Inflammatory macrophage treated with lipopolysaccharide for 4 hours (primary cell): ENCODE measurements at places on chromosomes 3 and 15.

DNA sequence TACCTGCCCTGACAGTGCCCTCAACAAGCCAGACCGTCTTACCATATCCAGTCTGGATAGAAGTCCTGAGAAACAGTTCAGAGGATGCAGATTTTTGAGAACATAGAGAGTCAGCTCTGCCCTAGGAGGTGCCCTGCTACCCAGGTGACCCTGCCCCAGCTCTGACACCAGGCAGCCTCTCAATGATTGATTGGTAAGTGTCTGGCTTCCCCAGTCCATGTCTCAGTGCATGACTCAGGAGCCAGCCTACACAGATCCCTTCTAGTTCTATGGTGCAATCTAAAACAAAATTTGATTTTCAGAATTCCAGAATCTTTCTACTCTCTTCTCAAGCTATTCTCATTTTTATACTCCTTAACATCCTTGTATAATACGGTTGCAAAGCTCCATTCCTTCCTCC is 292.1 kb downstream of the VPS13C start:
- DNase-seq, result no peak

GRCh38 chr3:159244933-159245332 is 443.1 kb downstream of the MFSD1 start:
- DNase-seq, result no peak

- no peak for DNase-seq
Observed at GRCh38 chr3:151611419-151611818, 122.3 kb upstream of the AADACL2 start.

DNA sequence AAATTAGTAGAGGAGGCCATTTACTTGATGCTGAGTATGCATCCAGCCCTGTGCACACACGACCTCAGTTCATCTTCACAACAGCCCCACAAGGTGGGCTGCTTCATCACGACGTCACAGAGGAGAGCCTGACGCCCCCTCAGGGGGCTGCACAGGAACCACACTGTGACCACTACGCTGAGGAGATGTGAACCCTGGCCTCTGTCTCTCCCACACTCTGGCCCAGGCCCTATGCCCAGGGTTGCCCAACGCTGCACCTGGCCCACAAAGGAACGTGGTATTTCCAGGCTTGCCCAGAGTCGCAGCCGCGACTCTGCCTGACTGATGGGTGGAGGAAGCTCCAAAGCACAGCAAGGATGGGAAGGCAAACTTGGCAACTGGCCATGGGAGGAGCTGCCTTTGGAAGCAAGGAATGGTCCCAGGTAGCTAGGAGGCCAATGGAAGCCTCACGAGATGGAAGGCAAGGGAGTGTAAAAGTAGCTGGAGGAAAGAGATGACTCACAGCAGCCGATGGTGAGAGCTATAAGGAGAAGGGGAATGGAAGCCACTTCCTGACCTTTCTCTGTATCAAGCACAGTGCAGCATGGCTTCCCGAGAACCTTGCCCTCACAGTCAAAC is 226.0 kb downstream of the KLF13 start:
- DNase-seq, result no peak

- no peak for DNase-seq
Observed at GRCh38 chr15:101020945-101021344, 101.8 kb downstream of the LRRK1 start.

DNA sequence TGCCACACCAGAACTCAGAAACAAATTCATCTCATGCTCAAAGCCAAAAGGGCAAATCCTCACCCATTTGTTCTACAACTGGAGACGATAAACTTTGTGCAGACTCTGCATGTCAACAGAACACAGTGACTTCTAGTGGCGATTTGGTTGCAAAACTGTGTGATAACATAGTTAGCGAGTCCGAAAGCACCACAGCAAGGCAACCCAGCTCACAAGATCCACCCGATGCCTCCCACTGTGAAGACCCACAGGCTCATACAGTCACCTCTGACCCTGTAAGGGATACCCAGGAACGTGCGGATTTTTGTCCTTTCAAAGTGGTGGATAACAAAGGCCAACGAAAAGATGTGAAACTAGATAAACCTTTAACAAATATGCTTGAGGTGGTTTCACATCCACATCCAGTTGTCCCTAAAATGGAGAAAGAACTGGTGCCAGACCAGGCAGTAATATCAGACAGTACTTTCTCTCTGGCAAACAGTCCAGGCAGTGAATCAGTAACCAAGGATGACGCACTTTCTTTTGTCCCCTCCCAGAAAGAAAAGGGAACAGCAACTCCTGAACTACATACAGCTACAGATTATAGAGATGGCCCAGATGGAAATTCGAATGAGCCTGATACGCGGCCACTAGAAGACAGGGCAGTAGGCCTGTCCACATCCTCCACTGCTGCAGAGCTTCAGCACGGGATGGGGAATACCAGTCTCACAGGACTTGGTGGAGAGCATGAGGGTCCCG is 199.7 kb downstream of the AKAP13 start:
- DNase-seq, result peak; percentile 95

DNA sequence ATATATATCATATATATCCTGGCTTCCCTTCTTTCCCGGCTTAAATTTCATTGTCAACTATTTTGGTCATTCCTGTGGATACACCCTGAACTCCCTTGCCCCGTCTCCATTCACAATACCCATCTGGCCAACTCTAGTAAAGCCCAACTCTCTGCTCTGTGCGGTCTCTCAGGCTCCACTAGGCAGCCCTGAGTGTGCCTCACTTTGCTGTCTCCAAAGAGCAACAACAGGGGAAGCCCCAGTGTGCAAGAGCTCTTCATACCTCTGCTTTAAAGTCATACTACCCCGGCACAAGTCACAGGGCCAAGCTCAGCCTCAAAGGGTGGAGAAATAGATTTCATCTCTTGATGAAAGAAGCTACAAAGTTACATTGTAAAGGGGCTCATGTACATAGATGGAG is 18.9 kb upstream of the FEM1B start:
- no peak for DNase-seq

- no peak for DNase-seq
Observed at GRCh38 chr15:100528833-100529428, at the start of gene CERS3. Gene CERS3 (minus strand): TSS chr15:100528950. CDS start chr15:100501849, 27,101 bp downstream.

DNA sequence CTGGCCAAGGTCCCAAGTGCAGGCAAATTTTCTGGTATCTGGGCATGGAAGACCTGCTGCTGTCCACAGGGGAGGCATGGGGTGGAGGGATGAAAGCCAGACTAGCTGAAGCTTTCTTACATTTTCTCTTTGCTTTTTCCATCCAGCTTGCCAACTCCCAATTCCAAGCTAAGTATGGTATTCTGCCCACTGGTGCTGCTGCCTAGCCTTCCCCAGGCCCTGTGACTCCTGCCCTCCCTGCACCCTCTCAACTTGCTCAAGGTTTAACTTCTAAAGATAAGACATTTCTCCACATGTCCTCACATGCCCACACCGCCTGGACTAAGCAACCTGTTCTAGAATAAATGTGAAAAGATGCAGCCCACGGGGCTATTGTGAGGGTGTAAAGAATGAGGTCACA is 59.5 kb upstream of the HACD2 start:
- DNase-seq, result no peak

DNA sequence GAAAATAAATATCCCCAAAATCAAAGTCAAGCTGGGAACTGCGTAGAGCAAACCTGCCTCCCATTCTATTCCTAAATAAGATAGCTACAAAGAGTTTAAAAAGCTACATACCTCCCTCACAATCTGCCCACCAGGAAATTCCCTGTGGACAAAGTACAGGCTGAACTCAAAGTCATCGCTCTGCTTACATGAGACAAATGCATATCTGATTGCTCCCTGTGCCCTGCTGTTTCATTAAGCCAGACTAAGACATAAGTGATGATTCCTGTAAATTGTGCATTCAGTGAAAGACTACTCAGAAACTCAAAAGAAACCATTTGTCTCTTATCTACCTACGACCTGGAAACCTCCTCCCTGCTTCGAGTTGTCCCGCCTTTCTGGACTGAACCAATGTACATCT is 28.5 kb upstream of the EIF4A2 start:
- DNase-seq, result no peak

GRCh38 chr3:143165211-143165610 is 45.6 kb downstream of the CHST2 start:
- DNase-seq, result no peak

DNA sequence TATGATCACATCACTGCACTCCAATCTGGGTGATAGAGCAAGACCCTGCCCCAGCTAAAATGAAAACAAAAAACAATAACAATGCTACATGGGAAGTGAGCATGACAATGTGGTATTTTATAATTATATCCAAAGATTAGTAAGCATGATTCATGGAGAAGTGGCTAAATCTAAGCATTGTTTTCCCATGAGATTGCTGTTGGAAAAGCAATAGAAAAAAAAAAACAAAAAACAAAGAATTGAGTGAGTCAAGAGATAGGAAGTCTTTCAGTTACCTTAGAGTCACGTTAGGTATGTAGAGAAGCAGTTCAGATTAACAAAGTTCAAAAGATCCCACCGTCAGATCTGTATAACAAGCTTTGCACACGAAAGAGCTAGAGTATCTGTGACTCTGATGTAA is 210.3 kb upstream of the CNTN6 start:
- DNase-seq, result no peak

DNA sequence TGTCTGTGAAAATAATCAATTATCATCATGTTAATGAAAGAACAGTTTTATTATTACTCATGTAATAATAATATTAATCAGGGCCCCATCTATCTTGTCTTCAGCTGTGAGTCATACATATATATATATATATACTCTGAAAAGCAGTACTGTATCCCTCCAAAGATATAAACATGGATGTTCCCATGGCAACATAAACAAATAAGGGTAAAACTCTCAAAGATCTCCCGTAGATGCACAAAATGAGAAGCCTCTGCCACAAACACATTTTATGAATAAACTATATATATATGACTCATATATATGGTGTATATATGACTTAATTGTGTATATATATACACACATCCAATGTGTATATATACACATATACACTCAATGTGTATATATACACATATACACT is 163.8 kb upstream of the ARHGEF26 start:
- DNase-seq, result no peak

DNA sequence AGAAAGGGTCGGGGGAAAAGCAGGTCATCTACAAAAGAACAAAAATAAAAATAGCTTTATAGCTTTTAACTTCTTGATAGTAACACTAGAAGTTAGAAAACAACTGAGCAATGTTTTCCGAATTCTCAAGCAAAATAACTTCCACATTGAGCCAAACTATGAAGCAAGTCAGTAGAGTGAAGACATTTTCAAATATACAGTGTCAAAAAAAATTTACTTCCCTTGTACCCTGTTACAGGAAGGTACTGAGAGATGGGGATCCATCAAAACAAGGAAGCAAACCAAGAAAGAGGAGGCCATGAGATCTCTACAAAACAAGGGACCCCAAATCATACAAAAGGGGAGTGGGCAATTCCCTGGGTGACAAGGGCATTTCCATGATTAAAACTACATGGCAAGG is 26.6 kb upstream of the STIMATE start:
- DNase-seq, result peak; percentile 70

DNA sequence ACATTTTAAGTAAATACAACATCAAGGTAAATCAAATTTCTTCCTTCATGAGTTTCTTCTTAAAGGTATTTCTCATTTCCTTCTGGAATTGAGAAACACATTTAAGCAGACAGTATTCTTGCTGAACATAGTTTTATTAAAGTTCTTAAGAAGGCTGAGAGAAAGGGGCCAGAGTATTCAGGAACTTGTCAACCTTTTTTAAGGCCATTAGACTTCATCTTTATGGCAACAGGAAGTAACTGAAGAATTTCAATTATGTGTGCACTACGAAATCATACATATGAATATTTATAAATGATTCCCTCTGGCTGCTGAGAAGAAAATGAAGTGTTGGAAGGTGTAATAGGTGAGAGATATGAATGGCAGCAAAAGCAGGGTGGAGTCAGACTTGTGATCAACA is 829.4 kb upstream of the DPPA4 start:
- no peak for DNase-seq

GRCh38 chr3:164465172-164465571 is 613.1 kb downstream of the SI start:
- no peak for DNase-seq

GRCh38 chr3:8593021-8593827 is 51.4 kb downstream of the SSUH2 start:
- DNase-seq, result no peak

- DNase-seq, result no peak
Observed at GRCh38 chr3:135235541-135235940, 440.5 kb downstream of the EPHB1 start.

GRCh38 chr3:12884790-12885582 is 43.6 kb upstream of the RPL32 start:
- DNase-seq, result no peak

- DNase-seq, result no peak
Observed at GRCh38 chr3:111047812-111048435, 23.7 kb upstream of the NECTIN3 start.

DNA sequence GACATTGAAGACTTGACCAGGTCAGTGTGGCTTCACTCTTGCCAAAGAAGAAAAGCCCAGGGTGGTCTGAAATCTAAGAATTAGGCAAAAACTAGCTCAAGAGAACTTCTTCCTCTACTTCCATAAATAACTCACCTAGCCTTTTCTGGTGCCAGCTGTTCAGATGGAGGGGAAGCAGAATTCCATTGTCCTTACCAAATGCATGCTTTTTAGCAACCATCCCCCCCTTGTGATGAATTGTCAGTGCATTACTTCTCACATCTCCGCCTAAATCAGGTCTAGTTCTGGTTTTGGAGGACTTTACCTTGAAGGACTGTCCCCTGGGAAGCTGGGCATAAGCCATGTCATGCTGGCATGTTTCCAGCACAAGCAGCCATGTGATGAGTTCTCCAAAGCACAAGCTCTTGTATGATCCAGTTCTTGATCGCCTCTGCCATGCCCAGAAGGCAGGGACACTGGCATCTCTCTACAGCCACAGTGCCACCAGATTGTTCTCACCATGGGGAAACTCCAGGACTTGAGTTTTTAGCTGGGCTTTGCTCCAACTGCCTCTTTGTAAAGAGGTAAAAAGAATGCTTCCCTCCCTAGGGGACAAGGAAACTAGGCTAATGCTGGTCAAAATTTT is 96.4 kb upstream of the IL12A start:
- DNase-seq, result no peak

DNA sequence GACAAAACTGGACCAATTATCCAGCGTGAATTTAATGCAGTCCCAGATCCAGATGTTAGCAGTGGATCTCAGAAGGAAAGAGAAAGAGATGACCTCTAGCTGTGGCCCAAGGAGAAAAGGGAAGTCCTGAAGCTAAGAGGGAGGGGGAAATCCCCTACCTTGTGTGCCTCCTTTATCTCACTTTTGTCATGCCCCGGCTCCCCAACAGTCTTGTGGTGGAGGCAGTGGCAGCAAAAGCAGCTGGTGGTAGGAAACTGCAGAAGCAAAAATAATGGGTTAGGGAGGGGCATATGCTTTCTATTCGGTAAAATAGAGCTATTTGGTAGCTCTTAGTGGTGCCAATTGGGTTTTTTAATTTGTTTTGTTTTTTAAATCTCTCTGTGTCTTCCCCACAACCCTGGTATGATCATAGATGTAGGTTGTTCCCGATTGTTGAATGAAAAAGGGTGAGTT is 56.5 kb downstream of the MCTP2 start:
- DNase-seq, result peak; percentile 82

DNA sequence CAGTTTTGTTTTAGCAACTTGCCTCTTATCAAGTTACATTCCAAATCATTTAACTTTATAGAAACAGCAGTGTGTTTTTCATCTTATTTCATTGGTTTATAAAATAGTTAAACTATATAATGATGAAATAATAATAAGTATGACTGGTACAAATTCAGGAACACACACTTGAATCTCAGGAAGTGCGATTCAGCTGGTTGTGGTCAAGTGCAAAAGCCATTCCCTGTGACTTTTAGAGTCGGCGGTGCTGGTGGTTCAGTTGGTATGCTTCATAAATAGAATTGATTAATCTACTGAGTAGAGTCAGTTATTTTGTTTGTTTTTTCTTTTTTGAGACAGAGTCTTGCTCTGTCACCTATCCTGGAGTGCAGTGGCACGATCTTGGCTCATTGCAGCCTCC is 22.7 kb downstream of the SACM1L start:
- DNase-seq, result no peak

GRCh38 chr3:154095832-154096421 is 25.3 kb upstream of the ARHGEF26 start:
- peak; percentile 28 for DNase-seq
